Activated CD4-positive, CD25-positive, alpha-beta regulatory T cell treated with anti-CD3 and anti-CD28 coated beads, Interleukin-2, amount 50 U/mL, for 16 hours (primary cell): ENCODE measurements at places on chromosomes 2 and 18.

DNA sequence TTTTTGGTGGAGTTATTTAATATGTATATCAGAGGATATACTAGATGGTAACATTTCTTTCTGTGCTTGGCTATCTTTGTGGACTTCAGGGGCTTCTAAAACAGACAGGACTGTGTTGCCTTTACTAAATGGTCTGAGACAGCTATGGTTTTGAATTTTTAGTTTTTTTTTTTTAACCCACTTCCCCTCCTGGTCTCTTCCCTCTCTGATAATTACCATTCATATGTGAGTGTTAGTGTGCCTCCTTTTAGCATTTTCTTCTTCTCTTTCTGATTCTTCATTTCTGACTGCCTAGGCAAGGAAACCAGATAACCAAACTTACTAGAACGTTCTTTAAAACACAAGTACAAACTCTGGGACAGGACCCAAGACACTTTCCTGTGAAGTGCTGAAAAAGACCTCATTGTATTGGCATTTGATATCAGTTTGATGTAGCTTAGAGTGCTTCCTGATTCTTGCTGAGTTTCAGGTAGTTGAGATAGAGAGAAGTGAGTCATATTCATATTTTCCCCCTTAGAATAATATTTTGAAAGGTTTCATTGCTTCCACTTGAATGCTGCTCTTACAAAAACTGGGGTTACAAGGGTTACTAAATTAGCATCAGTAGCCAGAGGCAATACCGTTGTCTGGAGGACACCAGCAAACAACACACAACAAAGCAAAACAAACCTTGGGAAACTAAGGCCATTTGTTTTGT lies 52.7 kb downstream of the SMAD4 start:
- no peak for DNase-seq

DNA sequence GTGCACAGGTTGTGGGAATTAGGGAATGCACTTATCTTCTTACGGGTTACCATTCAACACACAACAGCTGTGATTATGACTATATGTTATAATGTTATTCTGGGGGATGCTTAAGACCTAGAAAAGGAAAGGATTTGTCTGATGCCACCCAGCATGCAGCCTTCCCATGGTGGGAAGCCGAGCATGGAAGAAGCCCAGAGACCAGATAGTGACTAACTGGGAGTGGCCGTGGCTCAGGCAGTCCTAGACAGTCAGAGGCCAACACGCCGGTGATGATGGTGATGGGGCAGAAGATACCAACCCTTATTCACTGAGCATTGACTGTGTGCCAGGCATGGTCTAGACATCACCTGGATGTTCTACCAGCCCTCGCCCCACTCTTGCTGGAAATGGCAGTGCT lies 35.9 kb downstream of the CYRIA start:
- no peak for DNase-seq

- no peak for DNase-seq
Measured at GRCh38 chr2:188024811-188025210, 266.9 kb upstream of the GULP1 start.

GRCh38 chr2:118056165-118056534 lies 32.1 kb upstream of the INSIG2 start:
- DNase-seq, result no peak

DNA sequence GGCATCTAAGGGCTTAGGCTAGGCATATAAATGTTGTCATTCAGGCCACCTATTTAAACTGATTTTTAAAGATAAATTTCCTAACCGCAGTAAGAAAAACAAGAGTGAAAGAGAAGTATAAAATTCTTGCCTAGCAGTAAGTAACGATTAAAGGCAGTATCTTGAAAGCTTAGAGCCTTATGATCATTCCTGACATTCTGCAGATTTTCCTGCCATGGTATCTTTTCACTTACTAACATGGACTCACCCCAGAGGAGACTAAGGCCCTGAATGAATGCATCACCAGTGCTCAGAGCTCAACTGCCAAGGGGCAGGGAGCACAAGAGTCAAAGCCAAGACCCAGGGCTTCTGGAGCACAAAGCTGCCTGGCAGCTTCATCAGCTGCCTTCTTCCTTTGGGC lies 133.1 kb downstream of the GCA start:
- no peak for DNase-seq

DNA sequence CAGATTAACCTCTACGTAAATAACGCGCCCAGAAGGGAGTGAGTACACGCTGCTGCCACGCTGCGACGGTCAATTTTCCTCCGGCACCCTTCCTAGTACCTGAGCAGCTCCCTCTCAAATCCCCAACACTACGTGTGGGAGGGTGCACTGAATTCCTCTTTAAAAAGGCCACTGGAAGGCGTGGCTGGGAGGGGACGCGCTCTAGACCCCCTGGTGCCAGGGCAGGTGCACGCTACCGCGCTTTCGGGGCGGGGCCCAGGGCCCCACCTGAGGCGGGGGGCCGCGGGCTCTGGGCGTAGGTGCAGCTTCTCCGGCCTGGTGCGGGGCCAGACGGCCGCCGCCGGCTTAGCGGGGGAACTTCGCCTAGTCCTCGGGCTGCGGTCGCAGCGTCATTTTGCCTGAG lies 668 bp upstream of the ANKRD12 start:
- DNase-seq, result peak; percentile 19

GRCh38 chr2:233854241-233854981 lies at the start of gene HJURP:
HJURP (minus strand) TSS chr2:233854535; CDS start chr2:233854500, 35 bp downstream.
- peak; percentile 86 for DNase-seq

DNA sequence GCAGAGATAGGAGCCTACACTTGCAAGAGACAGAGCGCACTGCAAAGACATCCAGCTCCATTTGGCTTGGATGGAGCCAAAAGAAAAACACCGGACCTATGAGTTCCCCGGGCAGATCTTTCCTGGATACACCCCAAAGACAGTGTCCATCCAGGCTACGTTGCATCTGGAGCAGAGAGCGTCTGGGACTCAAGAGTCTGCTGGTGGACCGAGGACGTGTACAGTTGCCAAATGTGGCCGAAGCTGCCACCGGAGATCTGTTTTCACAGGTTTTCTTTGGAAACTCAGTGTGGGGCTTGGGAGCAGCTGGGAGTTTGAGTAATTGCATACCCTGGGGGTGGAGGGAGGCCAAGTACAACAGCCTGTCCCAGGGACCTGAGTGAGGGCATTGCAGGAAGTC lies 192.3 kb upstream of the OSR1 start:
- DNase-seq, result no peak

DNA sequence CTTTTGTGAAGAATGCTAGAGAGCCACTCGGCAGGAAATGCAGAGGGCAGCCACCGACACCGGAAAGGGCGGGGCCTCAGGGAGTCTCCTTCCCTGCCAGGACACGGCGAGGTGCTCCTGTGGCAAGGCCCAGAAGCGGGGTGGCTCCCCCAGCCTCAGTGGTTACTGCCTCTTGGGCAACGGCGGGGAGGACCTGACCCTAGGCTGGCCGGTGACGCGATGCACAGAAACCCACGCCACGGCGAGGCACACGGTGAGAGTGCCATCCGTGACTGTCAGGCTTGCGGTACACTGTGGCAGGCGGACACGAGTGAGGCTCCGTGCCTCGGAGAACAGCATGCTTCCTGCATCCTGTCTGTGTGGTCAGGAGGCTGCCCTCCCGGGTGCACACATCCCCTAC lies 47.8 kb downstream of the ZAP70 start:
- DNase-seq, result no peak

DNA sequence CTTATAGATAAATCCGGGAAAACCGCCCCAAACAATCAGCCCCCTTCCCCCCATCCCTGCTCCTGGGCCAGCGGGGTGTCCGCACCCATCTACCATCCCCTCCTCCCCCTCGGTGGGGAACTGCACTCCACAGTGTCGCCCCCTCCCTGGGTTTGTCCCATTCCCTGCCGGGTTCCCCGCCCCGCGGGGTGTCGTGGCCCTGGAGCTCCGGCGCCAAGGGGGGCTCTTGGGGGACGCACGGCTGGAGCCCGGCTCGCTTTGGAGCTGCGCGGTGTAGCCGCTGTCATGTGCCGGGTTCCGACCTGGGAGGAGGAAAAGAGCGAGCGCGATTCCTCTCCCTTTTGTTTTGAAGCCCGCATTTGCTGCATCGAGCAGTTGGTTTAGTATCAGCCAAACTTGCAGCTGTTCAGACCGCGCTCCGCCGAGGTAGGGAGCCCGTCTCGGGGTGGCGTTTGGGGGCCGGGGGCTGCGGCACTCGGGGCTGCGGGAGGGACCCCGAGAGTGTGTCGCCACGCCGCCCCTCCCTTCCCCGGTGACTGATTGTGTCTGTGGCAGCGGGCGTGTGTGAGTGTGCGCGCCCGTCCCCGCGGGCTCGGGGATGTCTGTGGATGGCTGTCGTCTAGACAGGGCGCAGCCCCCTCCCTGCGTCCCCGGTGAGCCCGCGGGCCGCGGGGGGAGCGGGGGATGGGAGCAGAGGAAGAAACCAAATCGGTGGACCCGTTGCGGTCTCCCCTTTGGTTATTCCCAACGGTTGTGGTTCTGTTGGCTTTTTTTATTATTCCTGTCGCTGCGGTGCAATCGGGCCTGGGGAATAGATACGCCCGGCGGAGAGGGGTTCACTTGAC lies 797 bp downstream of the CTIF start:
- no peak for DNase-seq

- no peak for DNase-seq
Measured at GRCh38 chr2:12588986-12589385, 127.8 kb upstream of the TRIB2 start.

GRCh38 chr2:46410273-46411244 lies 68.8 kb upstream of the TMEM247 start:
- DNase-seq, result no peak

DNA sequence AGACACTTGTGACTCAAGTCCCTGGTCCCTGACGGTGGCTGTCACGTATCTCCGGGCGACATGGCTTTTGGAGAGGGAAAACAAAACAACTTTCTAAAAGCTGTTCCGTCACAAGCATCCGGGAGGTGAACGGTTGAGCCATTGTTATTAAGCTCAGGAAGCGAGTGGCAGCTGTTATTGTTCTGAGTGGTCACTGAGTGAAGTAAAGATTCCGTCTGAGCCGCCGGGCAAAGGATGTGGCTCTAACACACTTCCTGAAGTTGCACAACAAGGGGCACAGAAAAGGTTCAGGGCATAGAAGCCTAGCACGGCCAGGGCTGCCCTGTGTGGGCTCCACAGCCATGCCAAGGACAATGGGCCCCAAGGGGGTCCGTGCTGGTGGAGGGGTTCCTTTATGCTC lies 24.3 kb downstream of the INPP5D start:
- DNase-seq, result no peak

GRCh38 chr2:156511803-156512202 lies 75.6 kb downstream of the GPD2 start:
- no peak for DNase-seq

- no peak for DNase-seq
Measured at GRCh38 chr2:165629776-165630175, 160.3 kb downstream of the CSRNP3 start.

DNA sequence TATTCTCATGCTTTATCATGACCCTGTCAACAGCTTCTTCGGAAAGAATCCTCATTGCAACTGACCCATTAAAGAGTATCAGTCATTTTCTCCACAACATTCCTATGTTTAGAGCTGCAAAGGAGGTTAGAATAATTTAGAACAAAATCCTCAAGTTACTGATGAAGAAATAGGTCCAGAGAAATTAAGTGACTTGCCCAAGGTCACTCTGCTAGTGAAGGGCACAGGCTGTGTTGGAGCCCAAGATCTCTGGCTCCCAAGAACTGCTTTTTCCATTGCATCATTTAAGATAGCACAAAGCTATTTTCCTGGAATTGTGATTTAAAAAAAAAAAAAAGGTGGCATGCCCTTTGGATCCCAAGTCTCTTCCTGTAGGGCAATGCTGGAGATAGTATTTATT lies 9.6 kb downstream of the IRS1 start:
- DNase-seq, result no peak

- no peak for DNase-seq
Measured at GRCh38 chr18:51721996-51722395, 524.5 kb upstream of the MEX3C start.

GRCh38 chr2:80311304-80311703 lies 6.8 kb upstream of the LRRTM1 start:
- no peak for DNase-seq

DNA sequence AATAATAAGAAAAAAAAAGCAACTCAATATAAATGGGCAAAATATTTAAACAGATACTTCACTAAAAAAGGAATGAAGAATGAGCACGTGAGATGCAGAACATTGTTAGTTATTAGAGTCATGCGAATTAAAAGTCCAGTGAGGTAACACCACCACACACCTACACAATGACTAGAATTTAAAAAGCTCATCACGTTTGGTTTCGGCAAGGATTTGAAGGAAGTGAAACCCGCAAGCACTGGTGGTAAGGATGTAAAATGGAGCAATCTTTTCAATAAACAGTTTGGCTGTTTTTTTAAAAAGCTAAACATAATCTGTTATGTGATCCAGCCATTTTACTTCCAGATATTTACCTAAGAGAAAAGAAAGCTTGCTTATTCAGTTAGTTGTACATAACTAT lies 1181.6 kb upstream of the CELF4 start:
- DNase-seq, result no peak

DNA sequence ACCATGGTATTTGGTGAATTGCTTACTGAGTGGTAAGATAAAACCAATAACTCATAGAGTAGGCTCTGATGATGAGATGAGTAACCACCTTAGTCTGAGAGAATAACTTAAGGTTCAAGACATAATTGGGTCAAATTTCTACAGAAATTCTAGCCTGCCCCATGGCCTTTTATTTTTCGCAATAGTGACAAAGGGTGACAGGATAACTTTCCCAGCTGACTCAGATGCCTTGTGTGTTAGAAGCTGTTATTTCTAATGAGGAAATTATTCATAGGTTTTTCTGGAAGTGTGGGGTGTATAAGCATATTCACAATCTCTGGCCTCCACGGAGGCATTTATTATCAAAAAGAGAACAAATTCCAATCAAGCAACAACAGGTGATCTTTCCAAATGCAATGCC lies 159.0 kb downstream of the NUP35 start:
- DNase-seq, result no peak

DNA sequence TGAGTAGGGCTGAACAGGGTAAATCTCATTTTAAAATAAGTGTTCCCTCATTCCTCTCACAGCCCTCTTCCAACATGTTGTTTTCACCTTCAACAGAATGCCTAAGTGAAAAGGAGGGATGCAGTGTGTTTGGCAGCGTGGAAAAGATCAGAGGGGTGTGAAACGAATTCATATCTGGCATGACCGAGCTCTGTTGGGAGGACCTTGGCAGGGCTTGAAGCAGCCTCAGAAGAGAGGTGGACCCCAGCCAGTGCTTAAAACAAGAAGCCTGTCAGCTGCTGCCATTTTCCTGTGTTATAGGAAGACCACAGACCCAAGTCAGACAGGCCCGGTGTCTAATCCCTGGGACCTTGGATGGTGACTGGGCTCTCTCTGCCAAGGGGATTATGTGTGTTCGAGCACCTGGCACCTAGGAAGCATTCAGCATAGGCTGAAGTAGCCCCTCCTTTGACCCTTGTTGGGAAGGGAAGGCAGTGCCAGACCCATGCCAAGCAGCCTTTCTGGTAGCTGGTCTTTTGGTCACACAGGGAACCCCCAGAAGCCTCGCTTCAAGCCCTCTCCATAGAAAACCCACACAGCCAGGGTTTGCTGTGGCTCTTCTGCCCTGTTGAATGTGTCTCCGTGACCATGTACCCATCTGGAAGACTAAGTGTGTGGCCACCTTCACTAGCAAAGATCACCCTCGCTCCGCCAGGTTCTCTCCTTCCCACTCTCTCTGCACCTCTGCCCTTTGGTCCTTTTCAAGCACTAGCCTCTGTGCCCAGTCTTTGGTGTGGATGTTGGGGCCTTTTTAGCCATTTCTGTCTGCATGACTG lies 87.5 kb upstream of the ST3GAL5 start:
- no peak for DNase-seq
